ENCODE measurements at places on chromosomes 1 and 21. TPM values are rescaled to one million over a fixed set of nuclear protein-coding genes. Genes with fewer than 3 reads are reported as not detected.

ELF3 gene
- polyA plus RNA-seq: 93.2 TPM

GRCh38 chr1:68521286-68521685 lies 24.4 kb upstream of the DEPDC1 start:
- no peak for DNase-seq

DNA sequence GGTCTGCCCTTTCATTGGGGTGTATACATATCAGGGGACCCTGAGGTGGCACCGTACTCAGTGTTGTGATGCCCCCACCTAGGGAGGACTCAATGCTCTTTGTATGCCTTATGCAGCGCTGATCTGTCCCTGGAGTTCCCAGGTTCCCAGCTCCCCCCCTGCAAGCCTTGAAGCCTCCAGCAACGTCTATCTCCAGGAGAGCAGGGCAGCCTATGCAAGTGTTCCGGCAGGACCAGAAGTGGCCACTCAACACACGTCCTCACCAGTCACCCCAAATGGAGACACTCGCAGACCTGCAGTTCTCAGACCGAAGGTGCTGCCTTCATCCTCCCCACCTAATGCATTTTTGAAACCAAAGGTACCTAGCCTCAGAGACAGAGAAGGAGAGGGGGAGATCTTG lies 25.2 kb upstream of the CNTN2 start:
- DNase-seq: no peak

UBXN10 gene
- 4.5 TPM for polyA plus RNA-seq

GRCh38 chr1:173549813-173550212 lies 53.1 kb downstream of the SLC9C2 start:
- no peak for DNase-seq
